ENCODE measurements at places on chromosomes 7 and 10. TPM values are rescaled to one million over a fixed set of nuclear protein-coding genes. Genes with fewer than 3 reads are reported as not detected.

MRPS16 gene
- 77.0 TPM for total RNA-seq

ANK3 gene
- total RNA-seq = 54.1 TPM

RINT1 gene
- 9.0 TPM for total RNA-seq

GSTK1 gene
- 61.6 TPM for total RNA-seq

PLPP4 gene
- 0.90 TPM for total RNA-seq

ACTR1A gene
- total RNA-seq = 133 TPM

COL1A2 gene
- 47.9 TPM for total RNA-seq

MMD2 gene
- total RNA-seq = not detected

DNA sequence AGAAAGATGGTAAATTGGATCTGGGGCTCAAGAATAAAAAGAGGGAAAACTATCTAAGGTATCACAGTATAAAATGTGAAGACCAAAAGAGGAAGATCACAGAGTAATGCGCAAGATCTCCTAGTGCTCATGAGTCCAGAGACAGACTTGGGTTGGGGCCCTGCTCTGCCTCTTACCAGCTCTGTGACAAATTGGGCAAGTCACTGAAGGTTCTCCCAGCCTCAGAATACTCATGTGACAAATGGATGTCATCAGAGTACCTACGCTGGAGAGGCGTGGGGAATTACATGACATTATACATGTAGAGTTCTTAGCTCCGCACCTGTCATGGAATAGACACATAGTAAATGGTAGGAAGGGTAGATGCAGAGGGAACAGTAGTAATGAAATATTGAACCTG, 124.4 kb downstream of the DOCK4 start:
- no peak overlapping the region for H3K4me3 ChIP-seq
- H3K36me3 ChIP-seq = no peaks in the 10 kb centered on the region
- DNase-seq = no peak
- no peak overlapping the region for H3K27ac ChIP-seq

DNA sequence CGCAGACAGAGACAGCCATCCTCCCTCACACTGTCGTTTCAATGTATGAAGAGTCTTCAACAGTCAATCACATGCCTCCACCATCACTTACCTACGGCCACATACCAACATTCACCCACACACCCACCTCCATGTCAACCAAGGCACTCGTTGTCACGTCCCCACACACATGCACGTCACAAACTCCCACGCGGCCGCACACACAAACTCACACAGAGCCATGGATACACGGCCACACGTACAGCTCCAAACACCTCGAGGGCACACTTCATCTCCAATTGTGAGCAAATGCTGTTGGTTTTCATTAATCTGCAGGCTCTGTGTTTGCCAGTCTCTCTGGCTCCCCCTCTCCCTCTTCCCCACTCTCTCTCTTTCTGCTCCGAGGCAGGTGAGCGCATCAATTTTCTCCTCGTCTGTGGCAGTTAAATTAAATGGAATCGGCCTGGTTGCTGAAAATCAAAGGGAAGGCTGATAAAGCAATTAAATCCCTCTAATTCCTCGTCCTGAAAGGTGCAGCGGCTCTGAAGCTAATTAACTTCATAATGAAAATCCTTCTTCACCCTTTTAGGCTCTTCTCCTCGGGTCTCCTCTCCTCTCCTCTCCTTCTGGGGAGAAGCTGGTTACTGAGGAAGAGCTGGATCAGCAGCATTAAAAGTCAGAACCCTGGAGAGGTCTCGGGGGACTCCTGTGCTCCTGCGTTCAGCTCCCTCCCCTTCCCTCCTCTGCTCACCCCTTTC, 53.8 kb upstream of the SLF2 start:
- no peak overlapping the region for H3K4me3 ChIP-seq
- peaks cover 5% of the 10 kb centered on the region for H3K4me1 ChIP-seq
- no peak overlapping the region for H3K27ac ChIP-seq
- no peaks in the 10 kb centered on the region for H3K36me3 ChIP-seq
- peaks cover 100% of the 10 kb centered on the region for H3K27me3 ChIP-seq

GRCh38 chr7:141012696-141013344, 1.9 kb downstream of the MRPS33 start:
- H3K27ac ChIP-seq = no peak overlapping the region
- no peak overlapping the region for H3K4me3 ChIP-seq
- peaks cover 4% of the 10 kb centered on the region for H3K36me3 ChIP-seq

DNA sequence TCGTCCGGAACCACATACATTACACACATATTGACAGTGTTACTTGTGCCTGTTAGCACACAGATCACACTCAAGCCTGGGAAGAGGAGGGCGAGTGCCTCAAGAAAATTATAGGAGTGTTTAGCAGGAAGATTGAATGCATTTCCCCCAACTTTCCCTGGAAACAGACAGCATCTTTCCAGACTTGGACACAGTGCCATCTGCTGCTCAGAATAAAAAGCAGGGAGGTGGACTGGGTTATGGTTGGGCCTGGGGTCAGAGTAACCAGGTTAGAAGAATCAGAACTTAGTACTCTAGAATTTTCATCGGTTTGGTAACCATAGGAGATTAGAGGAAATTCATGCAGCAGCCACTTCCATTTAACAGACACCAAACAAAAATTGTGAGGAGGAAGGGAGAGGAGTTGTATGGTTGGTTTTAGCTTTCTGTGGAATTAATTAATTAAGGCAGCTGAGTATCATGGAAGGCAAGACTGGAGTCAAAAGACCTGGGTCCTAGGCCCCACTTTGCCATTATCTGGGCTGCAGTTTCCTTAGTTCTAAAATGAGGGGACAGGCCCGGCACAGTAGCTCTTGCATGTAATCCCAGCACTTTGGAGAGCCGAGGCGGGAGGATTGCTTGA, 43.4 kb upstream of the OPTN start:
- H3K27ac ChIP-seq = no peak overlapping the region
- H3K4me1 ChIP-seq = no peaks in the 10 kb centered on the region
- H3K36me3 ChIP-seq = no peaks in the 10 kb centered on the region
- no peaks in the 10 kb centered on the region for H3K27me3 ChIP-seq
- peak; percentile 50 for DNase-seq

DNA sequence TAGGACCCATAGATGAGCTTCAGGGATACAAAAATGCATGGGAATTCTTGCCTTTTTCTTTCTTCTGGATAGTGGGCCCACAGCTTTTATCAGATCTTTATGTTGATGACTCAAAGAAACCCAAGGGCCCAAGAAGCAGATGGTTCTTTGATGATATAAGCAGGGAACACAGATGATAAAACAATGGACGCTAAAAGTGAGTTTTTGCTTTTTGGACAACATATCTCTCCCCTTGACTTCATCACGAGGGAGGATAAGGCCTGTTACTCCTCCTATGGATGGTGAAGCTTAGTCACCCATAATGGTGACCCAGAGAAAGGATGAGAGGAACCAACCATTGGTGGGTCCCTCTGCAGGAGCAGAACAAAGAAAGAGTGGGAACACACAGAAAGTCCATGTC, 6.5 kb upstream of the OGA start:
- no peak overlapping the region for H3K27ac ChIP-seq
- DNase-seq = no peak
- no peaks in the 10 kb centered on the region for H3K36me3 ChIP-seq
- H3K27me3 ChIP-seq = no peaks in the 10 kb centered on the region
- peaks cover 6% of the 10 kb centered on the region for H3K4me1 ChIP-seq
- H3K4me3 ChIP-seq = no peak overlapping the region

GRCh38 chr7:111089822-111090426, 1.0 kb upstream of the LRRN3 start:
- H3K4me1 ChIP-seq = peaks cover 47% of the 10 kb centered on the region
- no peaks in the 10 kb centered on the region for H3K36me3 ChIP-seq
- H3K4me3 ChIP-seq = no peak overlapping the region
- H3K27me3 ChIP-seq = no peaks in the 10 kb centered on the region
- H3K27ac ChIP-seq = no peak overlapping the region

- no peak overlapping the region for H3K27ac ChIP-seq
- no peaks in the 10 kb centered on the region for H3K27me3 ChIP-seq
- H3K36me3 ChIP-seq = no peaks in the 10 kb centered on the region
- peaks cover 11% of the 10 kb centered on the region for H3K4me1 ChIP-seq
- DNase-seq = no peak
Observed at GRCh38 chr10:77416311-77417135, 221.1 kb downstream of the KCNMA1 start.

DNA sequence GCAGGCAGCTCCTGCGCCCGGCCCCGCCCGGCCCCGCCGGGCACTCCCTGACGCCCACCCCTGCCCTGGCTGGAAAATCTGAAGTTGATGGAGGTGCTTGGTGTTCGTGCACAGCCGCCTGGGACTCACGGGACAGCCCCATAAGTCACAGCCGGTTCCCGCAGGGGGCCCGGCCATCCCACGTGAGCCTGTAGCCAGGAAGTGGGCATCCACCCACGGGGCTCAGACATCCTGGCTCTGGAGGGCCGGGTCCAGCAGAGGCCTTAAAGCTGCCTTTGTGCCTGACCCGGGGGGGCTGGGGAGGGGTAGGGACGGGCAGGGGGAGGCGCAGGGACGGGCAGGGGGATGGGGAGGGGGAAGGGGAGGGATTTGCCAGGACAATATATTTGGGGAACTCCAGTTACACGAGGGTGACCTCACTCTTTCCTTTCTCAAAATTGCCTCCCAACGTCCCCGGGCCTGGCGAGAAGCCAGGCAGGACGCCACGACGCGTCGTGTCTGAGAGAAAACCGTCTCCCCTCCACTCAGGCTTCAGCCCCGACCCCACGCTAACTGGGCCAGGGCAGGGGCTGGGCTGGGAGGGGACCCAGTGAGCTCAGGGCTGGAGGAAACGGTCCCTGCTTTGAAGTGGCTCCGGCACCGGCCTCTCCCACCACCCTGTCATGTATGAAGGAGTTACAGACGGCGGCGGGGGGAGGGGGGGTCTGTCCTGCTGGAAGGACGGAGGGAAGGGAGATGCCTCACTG, 82.1 kb upstream of the PDGFA start:
- H3K27me3 ChIP-seq = no peaks in the 10 kb centered on the region
- H3K36me3 ChIP-seq = no peaks in the 10 kb centered on the region
- DNase-seq = no peak
- H3K4me3 ChIP-seq = no peak overlapping the region
